NCI-H1694 (cell line): ENCODE measurements at places on chromosomes 1 and 21.
A peak's percentile ranks its signal among the peaks of the same experiment; 100 is the strongest.

DNA sequence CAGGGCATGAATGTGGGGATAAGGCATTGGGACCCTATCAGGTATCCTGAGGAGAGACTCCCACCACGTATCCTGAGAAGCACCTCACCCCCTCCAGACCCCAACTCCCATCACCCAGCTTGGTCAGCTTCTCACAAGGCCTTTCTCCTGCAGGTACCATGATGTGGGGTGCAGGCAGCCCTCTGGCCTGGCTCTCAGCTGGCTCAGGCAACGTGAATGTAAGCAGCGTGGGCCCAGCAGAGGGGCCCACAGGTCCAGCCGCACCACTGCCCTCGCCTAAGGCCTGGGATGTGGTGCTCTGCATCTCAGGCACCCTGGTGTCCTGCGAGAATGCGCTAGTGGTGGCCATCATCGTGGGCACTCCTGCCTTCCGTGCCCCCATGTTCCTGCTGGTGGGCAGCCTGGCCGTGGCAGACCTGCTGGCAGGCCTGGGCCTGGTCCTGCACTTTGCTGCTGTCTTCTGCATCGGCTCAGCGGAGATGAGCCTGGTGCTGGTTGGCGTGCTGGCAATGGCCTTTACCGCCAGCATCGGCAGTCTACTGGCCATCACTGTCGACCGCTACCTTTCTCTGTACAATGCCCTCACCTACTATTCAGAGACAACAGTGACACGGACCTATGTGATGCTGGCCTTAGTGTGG is 1.3 kb downstream of the GPR3 start:
- no peak for DNase-seq

GRCh38 chr1:90841473-90841872 is 124.4 kb upstream of the BARHL2 start:
- no peak for DNase-seq

GRCh38 chr1:182598296-182598695 is 5.9 kb downstream of the RGS16 start:
- no peak for DNase-seq

GRCh38 chr1:235019471-235019870 is 109.2 kb downstream of the TOMM20 start:
- no peak for DNase-seq

GRCh38 chr1:39973503-39974135 is 18.7 kb downstream of the MFSD2A start:
- peak; percentile 70 for DNase-seq

DNA sequence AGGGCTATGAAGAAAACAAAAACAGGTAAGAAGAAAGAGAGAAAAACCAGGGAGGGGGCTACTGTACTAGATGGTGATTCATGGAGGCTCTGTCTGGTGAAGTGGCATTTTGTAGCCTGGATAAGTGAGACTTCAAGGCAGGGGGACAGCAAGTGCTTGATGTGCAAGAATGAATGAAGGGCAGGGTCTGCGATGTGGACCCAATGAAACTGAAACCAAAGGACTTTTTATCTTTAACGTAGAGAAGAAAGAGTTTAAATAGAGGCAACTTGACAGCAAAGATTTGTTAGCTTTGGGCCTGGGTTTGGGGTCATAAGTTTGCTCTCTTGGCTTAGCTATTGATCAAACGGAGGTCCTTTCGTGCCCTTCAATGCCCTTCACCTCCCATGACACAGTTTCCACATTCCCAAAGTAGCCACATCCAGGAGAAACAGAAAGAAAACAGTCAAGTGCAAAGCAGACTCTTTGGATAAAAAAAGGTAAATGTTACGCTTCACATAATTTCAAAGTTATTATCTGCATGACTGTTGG is 291.0 kb downstream of the GRIK1 start:
- DNase-seq = no peak

DNA sequence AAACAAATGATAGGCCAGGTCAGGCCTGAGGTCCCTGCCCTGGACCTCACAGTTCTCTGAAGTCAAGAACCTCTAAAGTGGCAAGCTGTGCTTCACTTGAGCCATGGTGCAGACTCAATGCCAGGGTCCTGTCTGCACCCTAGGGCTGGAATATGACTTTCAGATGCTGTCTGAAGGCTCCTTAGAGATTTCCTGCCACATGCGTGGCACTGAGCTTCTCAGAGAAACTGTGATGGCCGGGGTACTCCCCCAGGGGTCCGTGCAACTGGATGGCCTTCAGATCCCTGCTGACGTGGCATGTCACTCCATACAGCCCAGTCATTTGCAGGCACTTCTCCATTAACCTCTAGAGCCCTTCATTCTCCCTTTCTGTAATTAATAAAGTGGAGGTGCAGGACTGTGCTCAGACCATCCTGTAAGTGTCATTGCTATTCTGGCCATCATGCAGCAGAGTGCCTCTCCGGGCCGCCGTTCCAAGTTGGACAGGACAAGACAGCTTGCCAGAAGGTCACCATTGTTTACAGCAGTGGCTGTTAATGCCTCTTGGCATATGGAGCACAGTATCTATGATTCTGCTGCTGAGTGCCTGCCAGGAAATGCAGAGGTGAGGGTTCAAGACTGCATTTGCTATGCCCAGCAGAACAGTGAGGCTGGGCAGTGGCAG is 205.1 kb upstream of the COA6 start:
- DNase-seq = no peak

GRCh38 chr1:184215274-184215925 is 163.9 kb downstream of the TSEN15 start:
- no peak for DNase-seq
